ENCODE measurements at places on chromosomes 12 and 14. TPM values are rescaled to one million over a fixed set of nuclear protein-coding genes. Genes with fewer than 3 reads are reported as not detected.

Gene LMO3
- total RNA-seq = 174 TPM

Gene CMKLR1
- total RNA-seq = 25.4 TPM

Gene EGLN3
- total RNA-seq = 31.8 TPM

Gene MUCL1
- total RNA-seq = not detected

Gene HOXC12
- total RNA-seq = not detected

Gene ZNF839
- 7.5 TPM for total RNA-seq

Gene LGR5
- 0.12 TPM for total RNA-seq

Gene TAS2R7
- total RNA-seq = not detected

Gene INSM2
- not detected for total RNA-seq

Gene LACRT
- total RNA-seq = not detected

Gene SLCO1A2
- not detected for total RNA-seq

Gene ERBB3
- total RNA-seq = 19.3 TPM

Gene NKX2-1
- not detected for total RNA-seq

Gene HOXC11
- total RNA-seq = not detected

Gene TRHDE
- 0.74 TPM for total RNA-seq

Gene COL2A1
- not detected for total RNA-seq

Gene HOXC10
- not detected for total RNA-seq

Gene PPFIA2
- total RNA-seq = 8.5 TPM

Gene KIF26A
- 6.9 TPM for total RNA-seq

Gene CLEC14A
- total RNA-seq = 26.3 TPM

Gene TAS2R30
- 7.9 TPM for total RNA-seq

Gene ADAMTS20
- total RNA-seq = not detected

Gene INHBE
- not detected for total RNA-seq

Gene GALNT16
- total RNA-seq = 3.7 TPM

Gene FANCM
- total RNA-seq = 1.8 TPM

Gene FAM90A1
- total RNA-seq = not detected

Gene NDUFB1
- 467 TPM for total RNA-seq

Gene MIP
- not detected for total RNA-seq

Gene SLC17A8
- total RNA-seq = not detected

Gene RDH5
- 42.5 TPM for total RNA-seq

Gene PRB2
- total RNA-seq = not detected

Gene CAPS2
- total RNA-seq = 8.3 TPM

Gene KRT74
- total RNA-seq = not detected

Gene TTC9
- total RNA-seq = 0.47 TPM

Gene C1QL4
- total RNA-seq = not detected

Gene KRT86
- total RNA-seq = 1.7 TPM

Gene RGS6
- 6.5 TPM for total RNA-seq

Gene NDUFA9
- total RNA-seq = 33.3 TPM

Gene EIF2S3B
- total RNA-seq = 0.87 TPM

Gene TMEM119
- total RNA-seq = 4.5 TPM

Gene BEGAIN
- total RNA-seq = 4.2 TPM

Gene ATP2B1
- total RNA-seq = 32.7 TPM

Gene INTS13
- total RNA-seq = 41.6 TPM

Gene KRT72
- total RNA-seq = not detected

Gene PSMB11
- total RNA-seq = not detected

Gene IFNG-AS1
- total RNA-seq = not detected

Data from gastroesophageal sphincter (tissue), 4 donors.